ENCODE measurements at places on chromosomes 11 and 22.

DNA sequence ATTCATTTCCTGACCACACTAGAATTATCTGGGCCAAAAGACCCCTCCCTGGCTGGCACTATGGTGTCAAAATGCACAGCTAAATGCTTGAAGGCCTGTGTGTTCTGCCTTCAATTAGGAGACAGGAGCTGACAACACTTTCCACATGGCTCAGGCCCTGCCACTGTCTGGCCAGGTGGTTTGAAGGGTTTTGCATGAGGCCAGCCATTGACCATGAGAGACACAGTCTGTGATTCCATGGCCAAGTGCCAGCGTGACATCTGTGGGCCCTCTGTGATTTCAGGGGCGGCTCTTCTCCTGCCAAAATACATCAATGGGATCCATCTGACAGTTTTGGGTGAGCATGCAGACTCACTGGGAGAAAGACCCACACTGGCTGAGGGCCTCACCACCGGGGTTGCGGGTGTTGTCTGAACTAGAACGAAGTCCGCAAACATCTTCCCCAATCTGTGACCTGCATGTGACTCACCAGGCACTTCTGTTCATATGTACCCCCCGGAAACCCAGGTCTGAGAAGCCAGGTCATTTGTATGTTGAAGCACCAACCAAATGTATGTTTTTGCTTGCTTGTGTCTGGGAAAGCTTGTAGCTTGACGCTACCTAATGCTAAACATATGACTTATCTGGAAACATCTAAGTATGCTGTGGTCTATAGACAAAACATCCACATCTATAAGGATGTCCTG lies 20.7 kb upstream of the NAV2 start:
- no peak for DNase-seq
- no peaks in the 10 kb centered on the region for H3K36me3 ChIP-seq
- no peak overlapping the region for H3K4me3 ChIP-seq
- H3K27me3 ChIP-seq: no peaks in the 10 kb centered on the region
- H3K27ac ChIP-seq: no peak overlapping the region

DNA sequence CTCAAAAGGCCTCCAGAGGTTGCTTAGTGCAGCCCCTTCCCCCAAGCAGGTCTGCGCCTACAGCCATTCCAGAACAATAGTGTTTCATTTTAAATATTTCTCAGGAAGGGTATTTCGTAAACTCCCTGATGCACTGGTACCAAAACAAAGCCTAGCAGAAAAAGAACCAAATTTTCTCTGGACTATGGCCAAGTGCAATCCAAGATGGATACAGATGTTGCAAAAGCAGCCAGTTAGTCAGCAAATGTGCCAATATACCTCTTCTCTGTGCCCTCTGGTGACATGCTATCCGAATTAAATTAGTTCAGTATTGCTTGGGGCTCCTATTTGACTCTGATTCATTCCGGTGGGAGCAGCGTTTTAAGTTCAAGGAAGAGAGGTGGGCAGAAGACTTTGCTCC lies 247.8 kb downstream of the NTM start:
- no peaks in the 10 kb centered on the region for H3K4me1 ChIP-seq
- no peak overlapping the region for H3K4me3 ChIP-seq
- H3K27me3 ChIP-seq: no peaks in the 10 kb centered on the region
- no peaks in the 10 kb centered on the region for H3K36me3 ChIP-seq
- no peak for DNase-seq
- no peak overlapping the region for H3K27ac ChIP-seq

DNA sequence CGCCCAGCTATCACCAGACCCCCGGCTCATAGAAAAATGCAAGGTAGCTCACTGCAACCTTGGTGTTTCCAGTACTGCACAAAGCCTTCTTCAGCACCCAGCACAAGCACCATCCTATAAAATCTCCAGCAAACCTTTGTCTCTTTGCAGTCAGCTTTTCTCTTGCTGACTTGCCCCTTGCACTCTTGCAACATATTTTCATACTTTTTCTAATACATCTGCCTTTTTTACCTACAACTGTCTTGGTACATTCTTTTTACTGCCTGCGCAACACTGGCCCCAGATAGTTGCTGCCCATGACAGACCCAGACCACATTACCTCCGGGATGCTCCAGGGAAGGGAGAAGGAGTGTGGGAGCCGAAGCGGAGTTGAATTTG lies 142.4 kb downstream of the MPPED1 start:
- H3K27me3 ChIP-seq: no peaks in the 10 kb centered on the region
- H3K4me1 ChIP-seq: no peaks in the 10 kb centered on the region
- H3K4me3 ChIP-seq: no peak overlapping the region
- DNase-seq: no peak

GRCh38 chr11:117144477-117145392 lies 648 bp downstream of the PAFAH1B2 start:
- peak overlapping the region; percentile 98 for H3K4me3 ChIP-seq
- no peaks in the 10 kb centered on the region for H3K36me3 ChIP-seq
- peak overlapping the region; percentile 80 for H3K27ac ChIP-seq
- DNase-seq: peak; percentile 21
- H3K4me1 ChIP-seq: peaks cover 31% of the 10 kb centered on the region

All from CD8-positive, alpha-beta memory T cell (primary cell).